ENCODE measurements at places on chromosomes 1 and 21. TPM values are rescaled to one million over a fixed set of nuclear protein-coding genes. Genes with fewer than 3 reads are reported as not detected.
A peak's percentile ranks its signal among the peaks of the same experiment; 100 is the strongest.

PROX1 gene
- not detected for total RNA-seq

AQP10 gene
- not detected for total RNA-seq

DNA sequence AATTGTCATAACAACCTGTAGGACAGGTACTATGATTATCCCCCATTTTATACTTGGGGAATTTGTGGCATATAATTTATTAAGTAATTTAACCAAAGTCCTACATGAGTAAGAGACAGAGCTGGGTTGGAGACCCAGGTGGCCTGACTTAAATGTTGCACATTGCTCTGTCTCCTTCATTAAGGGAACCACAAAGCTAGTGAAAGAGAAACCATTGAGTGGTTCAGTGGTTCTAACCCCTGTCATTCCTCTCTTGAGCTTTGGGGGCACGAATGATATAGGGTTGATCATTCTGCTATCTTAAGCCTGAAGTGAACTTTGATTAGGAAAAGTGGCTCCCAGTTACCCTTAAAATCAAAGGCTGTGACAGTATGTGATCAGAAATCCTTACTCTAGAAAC, 5.3 kb upstream of the MAP3K7CL start:
- peak overlapping the region; percentile 30 for H3K27ac ChIP-seq
- peaks cover 13% of the 10 kb centered on the region for H3K4me1 ChIP-seq
- peaks cover 11% of the 10 kb centered on the region for H3K36me3 ChIP-seq
- DNase-seq: no peak

DNA sequence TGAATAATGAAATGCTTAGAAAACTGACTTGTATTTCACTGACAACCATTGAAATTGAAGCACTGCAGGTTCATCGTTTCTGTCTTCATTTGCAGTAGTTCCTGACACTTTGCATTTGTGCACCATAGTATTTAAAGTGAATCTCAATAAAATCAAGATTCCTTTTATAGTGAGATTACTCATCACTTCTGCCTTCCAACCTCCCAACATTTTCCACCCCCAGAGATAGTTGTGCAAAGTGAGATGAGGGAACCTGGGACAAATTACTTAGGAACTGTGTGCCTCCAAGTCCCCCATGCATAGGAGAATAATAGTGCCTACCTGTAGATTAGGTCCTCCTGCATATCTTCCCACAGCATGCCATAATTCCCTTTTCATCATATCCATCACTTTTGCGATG, 114.9 kb upstream of the DPT start:
- H3K36me3 ChIP-seq: no peaks in the 10 kb centered on the region
- no peaks in the 10 kb centered on the region for H3K4me1 ChIP-seq
- H3K4me3 ChIP-seq: no peak overlapping the region
- H3K27me3 ChIP-seq: peaks cover 24% of the 10 kb centered on the region
- H3K27ac ChIP-seq: no peak overlapping the region

DNA sequence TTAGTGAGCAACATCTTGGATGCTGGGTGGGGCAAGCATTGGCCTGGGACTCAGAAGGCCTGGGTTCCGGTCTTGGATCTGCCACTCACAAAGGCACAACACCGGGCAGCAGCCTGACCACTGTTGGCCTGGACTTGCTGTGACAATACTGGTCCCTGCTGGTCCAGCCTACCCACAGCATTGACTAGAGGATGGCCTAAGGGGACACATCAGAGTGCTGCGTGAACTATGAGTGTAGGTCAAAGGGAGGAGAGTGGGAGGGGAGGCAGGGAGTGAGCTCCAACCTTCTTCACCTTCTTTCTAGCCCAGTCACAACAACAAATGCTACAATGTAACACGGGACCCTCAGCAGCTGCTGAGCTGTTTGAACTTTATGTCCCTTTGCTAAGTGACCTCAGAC, 31.1 kb downstream of the TMEM50A start:
- H3K27me3 ChIP-seq: no peaks in the 10 kb centered on the region
- no peak overlapping the region for H3K4me3 ChIP-seq
- H3K27ac ChIP-seq: no peak overlapping the region
- no peaks in the 10 kb centered on the region for H3K36me3 ChIP-seq
- H3K4me1 ChIP-seq: no peaks in the 10 kb centered on the region

DNA sequence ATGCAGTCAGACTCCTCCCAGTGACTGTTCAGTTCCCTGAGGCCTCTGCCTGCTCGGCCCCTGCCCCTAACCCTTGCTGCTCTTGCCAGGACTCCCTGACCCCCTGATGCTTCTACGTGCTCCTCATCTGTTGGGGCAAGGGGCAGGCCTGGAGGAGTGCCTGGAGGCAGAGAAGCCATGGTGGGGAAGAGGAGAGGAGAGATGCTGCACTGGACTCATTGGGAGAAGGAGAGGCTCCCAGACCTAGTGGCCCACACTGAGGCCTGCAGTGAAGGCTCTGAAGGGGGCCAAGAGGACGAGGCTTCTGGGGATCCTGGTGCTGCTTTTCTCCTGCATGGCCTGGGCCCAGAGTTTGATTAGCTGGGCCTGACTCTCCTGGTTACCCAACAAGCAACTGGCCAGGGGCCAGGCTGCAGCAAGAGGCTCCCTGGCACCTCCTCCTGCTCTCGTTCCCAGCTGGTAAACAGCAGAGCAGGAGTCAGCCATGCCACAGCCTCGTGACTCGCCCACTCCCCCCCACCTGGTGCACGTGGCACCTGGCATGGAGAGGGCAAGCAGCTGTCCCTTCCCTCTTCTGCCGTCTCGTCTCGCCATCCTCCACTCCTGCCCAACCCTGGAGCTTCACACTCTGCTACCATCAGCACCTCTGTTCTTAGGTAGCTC, 847 bp upstream of the RORC start:
- H3K27ac ChIP-seq: no peak overlapping the region
- H3K36me3 ChIP-seq: no peaks in the 10 kb centered on the region
- no peak for DNase-seq
- H3K4me3 ChIP-seq: no peak overlapping the region
- peaks cover 55% of the 10 kb centered on the region for H3K4me1 ChIP-seq
- peaks cover 4% of the 10 kb centered on the region for H3K27me3 ChIP-seq

DNA sequence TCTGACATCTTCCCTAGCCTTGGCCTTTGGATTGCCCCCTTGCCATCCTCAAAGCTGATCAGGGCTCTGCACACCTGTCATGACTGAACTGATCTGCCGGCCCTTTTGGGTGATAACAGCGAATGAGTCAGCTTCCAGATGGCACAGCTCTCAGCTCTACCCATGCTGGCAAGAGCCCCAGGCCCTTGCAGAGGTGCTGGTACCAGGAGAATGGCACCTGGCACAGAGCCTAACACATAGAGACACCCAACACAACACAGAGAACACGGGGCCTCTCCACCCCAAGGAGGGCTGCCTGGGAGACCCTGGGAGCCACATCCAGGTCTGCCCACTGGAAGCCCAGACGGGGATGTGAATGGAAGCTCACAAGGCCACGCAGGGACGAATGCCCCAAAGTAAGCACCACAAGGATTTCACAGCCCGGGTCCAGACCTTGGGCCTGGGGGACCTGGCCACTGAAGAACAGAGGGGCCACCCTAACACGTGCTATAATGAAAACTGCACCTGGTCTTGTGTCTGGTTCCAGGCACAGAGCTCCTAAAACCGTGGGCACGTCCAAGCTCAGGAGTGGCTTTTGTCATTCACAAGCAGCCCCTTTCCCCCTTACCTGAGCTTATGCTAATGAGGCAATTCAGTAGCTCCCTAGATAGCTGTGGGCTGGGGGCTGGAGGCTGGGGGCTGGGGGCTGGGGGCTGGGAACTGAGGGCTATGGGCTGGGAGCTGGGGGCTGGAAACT, 160.5 kb downstream of the NPHP4 start:
- H3K27me3 ChIP-seq: peaks cover 8% of the 10 kb centered on the region
- H3K4me1 ChIP-seq: no peaks in the 10 kb centered on the region
- H3K27ac ChIP-seq: no peak overlapping the region
- DNase-seq: no peak

DNA sequence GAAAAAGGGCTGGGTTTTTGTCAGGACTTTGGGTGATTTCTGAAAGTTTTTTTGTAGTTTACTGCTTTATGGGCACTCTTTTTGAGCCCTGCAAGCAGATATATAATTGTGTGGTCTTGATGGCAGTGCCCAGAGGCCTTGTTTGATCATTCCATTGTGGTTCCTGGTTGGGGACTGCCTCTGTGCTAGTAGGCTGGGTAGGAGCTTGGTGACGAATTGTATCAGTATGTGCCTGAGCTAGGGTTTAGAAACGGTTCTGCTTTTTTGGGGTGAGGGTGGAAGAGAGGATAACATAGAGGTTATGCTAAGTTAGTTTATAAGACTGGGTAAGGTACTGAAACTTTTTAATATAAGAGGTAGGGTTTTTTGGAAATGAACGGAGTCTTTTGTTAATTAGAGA, 139.7 kb upstream of the ETV3 start:
- H3K4me3 ChIP-seq: no peak overlapping the region
- no peak for DNase-seq
- H3K36me3 ChIP-seq: no peaks in the 10 kb centered on the region
- H3K27ac ChIP-seq: no peak overlapping the region
- peaks cover 14% of the 10 kb centered on the region for H3K27me3 ChIP-seq

DNA sequence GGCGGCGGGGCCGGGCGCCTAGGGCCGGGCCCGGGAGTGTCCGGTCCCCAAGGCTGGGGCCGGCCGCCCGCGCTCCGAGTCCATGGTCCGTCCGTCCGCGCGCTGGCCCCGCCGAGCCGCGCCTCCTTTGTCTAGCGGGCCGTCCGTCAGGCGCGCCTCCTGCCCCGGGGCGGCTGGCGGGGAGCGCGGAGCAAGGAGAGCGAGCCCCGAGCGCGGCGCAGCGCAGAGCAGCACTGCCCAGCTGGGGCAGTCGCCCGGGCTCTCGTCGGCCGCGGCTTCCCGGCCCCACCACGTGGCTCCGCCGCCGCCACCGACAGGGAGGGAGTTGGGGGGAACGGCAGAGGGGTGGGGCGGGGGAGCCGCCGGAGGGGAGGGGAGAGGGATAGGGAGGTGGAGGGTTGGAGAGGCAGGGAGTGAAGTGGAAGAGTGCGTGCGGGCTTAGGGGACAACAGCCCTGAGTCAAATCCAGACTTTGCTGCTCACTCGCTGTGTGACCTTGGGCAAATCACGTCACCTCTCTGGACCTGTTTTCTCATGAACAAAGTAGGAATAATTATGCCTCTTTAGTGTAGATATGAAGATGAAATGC, at the start of gene NKAIN1:
Gene NKAIN1, minus strand, starts transcription at position 235 of the 589 bp plus-strand sequence. CDS start 340 bp downstream, outside the sequence.
- peak; percentile 60 for DNase-seq
- no peaks in the 10 kb centered on the region for H3K36me3 ChIP-seq
- peaks cover 16% of the 10 kb centered on the region for H3K4me1 ChIP-seq
- H3K4me3 ChIP-seq: peak within 1 kb of the TSS; percentile 78
- H3K27ac ChIP-seq: peak within 1 kb of the TSS; percentile 52
- H3K27me3 ChIP-seq: peaks cover 48% of the 10 kb centered on the region

DNA sequence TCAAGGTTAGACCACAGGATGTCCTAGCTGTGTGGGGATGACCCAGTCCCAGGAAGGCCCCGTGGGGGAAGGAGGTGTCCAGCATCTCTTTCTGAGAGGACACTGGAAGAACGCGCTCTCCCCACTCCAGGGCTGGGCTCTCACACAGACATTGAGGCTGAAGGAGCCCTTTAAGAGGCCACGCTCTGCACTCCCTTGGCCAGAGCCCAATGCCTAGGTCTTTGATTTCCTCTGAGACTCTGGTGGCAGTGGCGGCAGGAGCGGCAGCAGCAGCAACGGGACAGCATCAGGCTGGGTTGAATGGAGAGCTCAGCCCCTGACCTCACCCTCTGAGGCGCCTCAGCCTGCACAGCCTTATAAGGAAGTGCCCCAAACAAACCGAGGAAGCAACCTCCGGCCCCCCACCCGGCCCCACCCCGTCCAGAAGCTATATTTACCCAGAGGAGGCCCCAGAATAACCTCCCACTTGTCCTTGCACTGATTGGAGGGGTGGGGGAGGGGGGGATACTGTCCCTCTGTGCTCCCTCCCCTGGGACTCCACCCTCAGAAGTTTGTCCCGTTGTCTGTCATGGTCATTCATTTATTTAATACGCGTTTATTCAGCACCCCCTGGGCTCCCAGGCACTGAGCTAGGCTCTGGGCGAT, 12.3 kb downstream of the NES start:
- peaks cover 36% of the 10 kb centered on the region for H3K4me1 ChIP-seq
- H3K4me3 ChIP-seq: no peak overlapping the region
- H3K36me3 ChIP-seq: no peaks in the 10 kb centered on the region
- peaks cover 21% of the 10 kb centered on the region for H3K27me3 ChIP-seq

- H3K27me3 ChIP-seq: peaks cover 8% of the 10 kb centered on the region
- no peaks in the 10 kb centered on the region for H3K36me3 ChIP-seq
- DNase-seq: no peak
- no peak overlapping the region for H3K27ac ChIP-seq
Observed at GRCh38 chr1:147736883-147737282, 23.5 kb downstream of the GJA5 start.
